ENCODE measurements at places on chromosomes 16 and 17. TPM values are rescaled to one million over a fixed set of nuclear protein-coding genes. Genes with fewer than 3 reads are reported as not detected.

Gene HYDIN
- total RNA-seq: 0.19 TPM

Gene SOX15
- total RNA-seq: 207 TPM

Gene SALL1
- total RNA-seq: 0.04 TPM

Gene ABAT
- total RNA-seq: 3.7 TPM

Gene RBFOX1
- total RNA-seq: not detected

Gene CMTM2
- total RNA-seq: not detected

Gene BCL6B
- total RNA-seq: not detected

Gene IGFALS
- total RNA-seq: not detected

Gene ITGB3
- total RNA-seq: 0.23 TPM

Gene GFAP
- not detected for total RNA-seq

Gene CACNG3
- total RNA-seq: not detected

Gene INTS2
- total RNA-seq: 10.9 TPM

Gene HID1
- total RNA-seq: 0.08 TPM

Gene CHST5
- not detected for total RNA-seq

Gene CTCF
- total RNA-seq: 18.6 TPM

Gene TBC1D26
- total RNA-seq: not detected

Gene FNDC8
- not detected for total RNA-seq

Gene CCDC200
- total RNA-seq: not detected

Gene LIMD2
- total RNA-seq: 9.2 TPM

Gene PYY
- total RNA-seq: not detected

Gene ABCC12
- not detected for total RNA-seq

Gene DOC2A
- total RNA-seq: not detected

Gene SLC13A2
- total RNA-seq: not detected

Gene EPOP
- 4.1 TPM for total RNA-seq

Gene ATP2A1
- 0.39 TPM for total RNA-seq

Gene OGFOD3
- 29.5 TPM for total RNA-seq

Gene GPR179
- not detected for total RNA-seq

Gene SLC5A10
- not detected for total RNA-seq

Gene TMIGD1
- total RNA-seq: not detected

Gene CCL3
- not detected for total RNA-seq

Gene NPIPB8
- not detected for total RNA-seq

Gene GLG1
- total RNA-seq: 78.4 TPM

Gene CACNG1
- total RNA-seq: not detected

Measured in hair follicular keratinocyte (primary cell).